B cell (primary cell): ENCODE measurements at places on chromosomes 13 and 19. TPM values are rescaled to one million over a fixed set of nuclear protein-coding genes. Genes with fewer than 3 reads are reported as not detected.

GRCh38 chr13:73072239-73072900, 13.6 kb downstream of the KLF5 start:
- H3K36me3 ChIP-seq: no peaks in the 10 kb centered on the region
- H3K4me1 ChIP-seq: no peaks in the 10 kb centered on the region
- H3K27me3 ChIP-seq: no peaks in the 10 kb centered on the region
- no peak overlapping the region for H3K4me3 ChIP-seq

GRCh38 chr19:51129716-51130115, 5.0 kb downstream of the SIGLEC9 start:
- no peaks in the 10 kb centered on the region for H3K27me3 ChIP-seq
- H3K4me1 ChIP-seq: no peaks in the 10 kb centered on the region
- no peak overlapping the region for H3K27ac ChIP-seq
- no peak overlapping the region for H3K4me3 ChIP-seq

DNA sequence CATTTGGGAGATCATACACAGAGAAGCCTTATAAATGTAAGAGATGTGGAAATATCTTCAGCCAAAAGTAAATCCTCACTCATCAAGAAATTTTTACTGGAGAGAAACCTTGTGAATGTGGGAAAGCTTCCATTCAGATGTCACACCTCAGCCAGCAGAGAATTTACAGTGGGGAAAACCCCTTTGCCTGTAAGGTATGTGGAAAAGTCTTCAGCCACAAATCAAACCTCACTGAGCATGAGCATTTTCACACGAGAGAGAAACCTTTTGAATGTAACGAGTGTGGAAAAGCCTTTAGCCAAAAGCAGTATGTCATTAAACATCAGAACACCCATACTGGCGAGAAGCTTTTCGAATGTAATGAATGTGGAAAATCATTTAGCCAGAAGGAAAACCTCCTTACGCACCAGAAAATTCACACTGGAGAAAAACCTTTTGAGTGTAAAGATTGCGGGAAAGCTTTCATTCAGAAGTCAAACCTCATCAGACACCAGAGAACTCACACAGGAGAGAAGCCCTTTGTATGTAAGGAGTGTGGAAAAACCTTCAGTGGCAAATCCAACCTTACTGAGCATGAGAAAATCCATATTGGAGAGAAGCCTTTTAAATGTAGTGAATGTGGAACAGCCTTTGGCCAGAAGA, 21.5 kb downstream of the ZNF146 start:
- no peaks in the 10 kb centered on the region for H3K27me3 ChIP-seq
- H3K4me3 ChIP-seq: no peak overlapping the region

GRCh38 chr13:73859841-73860240, 274.4 kb downstream of the KLF12 start:
- no peaks in the 10 kb centered on the region for H3K36me3 ChIP-seq
- DNase-seq: no peak
- H3K4me1 ChIP-seq: no peaks in the 10 kb centered on the region
- no peak overlapping the region for H3K4me3 ChIP-seq

DNA sequence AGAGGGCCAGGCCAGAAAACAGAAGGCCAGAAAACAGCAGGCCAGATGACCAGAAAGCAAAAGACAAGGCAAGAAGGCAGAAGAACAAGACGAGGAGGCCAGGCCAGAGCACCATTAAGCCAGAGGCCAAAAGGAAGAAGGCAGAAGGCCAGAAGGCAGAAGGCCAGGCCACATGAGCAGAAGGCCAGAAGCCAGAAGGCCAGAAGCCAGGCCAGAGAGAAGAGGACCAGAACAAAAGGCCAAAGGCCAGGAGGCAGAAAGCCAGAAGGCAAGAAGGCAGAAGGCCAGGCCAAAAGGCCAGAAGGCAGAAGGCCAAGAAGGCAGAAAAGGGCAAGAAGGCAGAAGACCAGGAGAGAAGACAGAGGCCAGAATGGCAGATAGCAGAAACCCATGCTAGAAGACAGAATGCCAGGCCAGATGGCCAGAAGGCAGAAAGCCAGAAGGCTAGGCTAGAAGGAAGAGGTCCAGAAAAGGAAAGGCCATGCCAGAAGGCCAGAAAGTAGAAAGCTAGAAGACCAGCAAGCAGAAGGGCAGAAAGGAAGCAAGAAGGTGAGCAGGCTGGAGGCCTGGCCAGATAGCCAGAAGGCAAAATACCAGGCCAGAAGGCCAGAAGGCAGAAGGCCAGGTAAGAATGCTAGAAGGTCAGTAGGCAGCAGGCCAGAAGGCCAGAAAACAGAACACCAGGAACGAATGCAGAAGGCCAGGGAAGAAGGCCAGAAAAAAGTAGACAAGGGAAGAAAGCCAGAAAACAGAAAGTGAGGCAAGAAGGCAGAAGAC, 187.6 kb downstream of the TUBA3C start:
- H3K4me3 ChIP-seq: no peak overlapping the region
- no peaks in the 10 kb centered on the region for H3K27me3 ChIP-seq
- no peaks in the 10 kb centered on the region for H3K36me3 ChIP-seq

The SLITRK6 gene
- not detected in 2 replicates for total RNA-seq

The SMIM24 gene
- total RNA-seq: not detected in 2 replicates

The DMRTC2 gene
- total RNA-seq: not detected in 2 replicates

The CEACAM18 gene
- not detected in 2 replicates for total RNA-seq

The PDX1 gene
- not detected in 2 replicates for total RNA-seq
